ENCODE measurements at places on chromosomes 3 and 15. TPM values are rescaled to one million over a fixed set of nuclear protein-coding genes. Genes with fewer than 3 reads are reported as not detected.

DNA sequence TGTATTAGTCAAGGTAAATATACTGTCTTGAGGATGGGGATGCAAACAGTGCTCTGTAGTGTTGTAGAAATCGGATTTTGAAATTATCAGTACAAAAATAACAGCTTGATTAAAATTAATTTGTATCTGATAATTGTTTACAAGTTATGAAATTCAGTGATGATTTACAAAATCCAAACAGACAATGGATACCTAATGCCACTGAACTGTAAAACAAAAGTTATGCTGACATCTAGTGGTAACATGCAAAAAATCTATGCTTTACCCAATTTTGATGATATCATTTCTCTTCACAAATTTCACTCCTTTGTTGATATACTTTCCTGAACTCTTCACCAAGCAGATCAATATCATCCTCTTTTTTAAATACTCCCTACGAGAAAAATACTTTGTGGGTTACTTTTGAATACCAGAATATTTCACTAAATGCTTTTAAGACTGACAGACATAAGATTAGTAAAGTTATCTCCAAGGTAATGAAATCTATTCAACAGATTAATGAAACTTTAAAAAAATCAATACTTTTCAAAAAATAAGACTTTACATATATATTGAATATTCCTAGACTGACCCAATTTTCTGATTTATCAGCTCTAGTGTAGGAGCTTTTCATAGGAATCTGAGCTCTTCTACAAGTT, 36.0 kb downstream of the MNS1 start:
- no peak for DNase-seq
- no peaks in the 10 kb centered on the region for H3K27me3 ChIP-seq
- no peak overlapping the region for H3K27ac ChIP-seq

The PRR23C gene
- total RNA-seq: not detected

The C15orf39 gene
- total RNA-seq: 57.2 TPM

DNA sequence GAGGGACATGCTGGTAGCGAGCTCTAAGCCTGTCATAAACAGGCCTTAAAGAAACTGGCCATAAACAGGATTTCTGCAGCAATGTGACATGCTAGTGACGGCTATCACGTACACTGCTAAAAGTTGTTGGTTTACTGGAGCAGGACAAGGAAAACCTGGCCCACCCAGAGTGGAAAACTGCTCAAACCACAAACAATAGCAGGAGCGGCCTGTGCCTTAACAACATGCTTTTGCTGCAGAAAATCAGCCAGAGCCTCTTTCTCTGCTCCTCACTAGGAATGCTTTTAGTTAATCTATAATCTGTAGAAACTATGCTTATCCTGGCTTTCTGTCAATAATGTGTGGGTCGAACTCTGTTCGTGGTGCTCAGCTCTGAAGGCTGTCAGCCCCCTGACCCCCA, 202.9 kb upstream of the UBE3A start:
- no peaks in the 10 kb centered on the region for H3K36me3 ChIP-seq
- H3K4me3 ChIP-seq: no peak overlapping the region
- H3K27ac ChIP-seq: no peak overlapping the region
- no peak for DNase-seq
- H3K27me3 ChIP-seq: peaks cover 9% of the 10 kb centered on the region

DNA sequence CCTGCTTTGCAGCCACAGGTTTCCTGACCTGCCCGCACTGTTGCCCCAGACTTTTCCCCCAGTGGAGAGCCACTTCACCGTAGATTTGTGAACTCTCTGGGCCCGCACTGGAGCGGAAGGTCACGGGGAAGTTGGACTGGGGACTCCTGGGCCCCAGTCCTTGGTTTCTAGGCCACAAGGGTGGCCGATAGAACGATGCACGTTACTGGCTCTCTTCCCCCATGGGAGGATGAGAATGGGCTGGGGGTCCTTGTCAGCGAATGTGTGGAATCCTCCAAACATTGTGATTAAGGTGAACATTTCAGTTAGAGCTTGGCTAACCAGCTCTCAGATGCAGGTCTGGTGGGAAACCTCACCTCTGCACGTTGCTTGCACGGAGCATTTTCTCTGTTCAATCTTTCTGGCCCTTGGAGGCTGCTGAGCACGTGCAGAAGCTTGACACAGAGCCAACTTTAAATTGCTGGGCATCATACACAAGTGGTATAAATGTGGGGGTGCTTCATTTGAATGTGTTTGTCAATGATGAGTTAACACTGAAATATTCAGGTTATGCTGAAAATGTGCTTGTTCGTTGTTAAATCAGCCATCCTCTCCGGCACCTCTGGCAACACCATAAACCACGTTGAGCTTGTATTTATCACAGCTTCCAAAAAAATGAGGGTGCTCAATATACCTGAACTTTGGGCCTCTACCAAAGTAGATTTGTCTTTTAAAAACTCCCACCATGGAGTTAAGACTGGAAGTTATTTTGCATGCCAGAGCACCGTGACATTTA, 976 bp downstream of the DIS3L start:
- peak overlapping the region; percentile 90 for H3K27ac ChIP-seq
- H3K36me3 ChIP-seq: peaks cover 20% of the 10 kb centered on the region
- H3K4me1 ChIP-seq: peaks cover 50% of the 10 kb centered on the region

- H3K27ac ChIP-seq: peak overlapping the region; percentile 69
- H3K4me1 ChIP-seq: peaks cover 40% of the 10 kb centered on the region
- peaks cover 4% of the 10 kb centered on the region for H3K27me3 ChIP-seq
Observed at GRCh38 chr3:122974764-122975162, 52.8 kb downstream of the SEMA5B start.

GRCh38 chr15:101491734-101492640, 2.5 kb upstream of the PCSK6 start:
- H3K4me3 ChIP-seq: no peak overlapping the region
- no peak overlapping the region for H3K27ac ChIP-seq
- H3K27me3 ChIP-seq: peaks cover 63% of the 10 kb centered on the region
- H3K36me3 ChIP-seq: no peaks in the 10 kb centered on the region

The TFDP2 gene
- total RNA-seq: 26.3 TPM

The CFAP92 gene
- 0.26 TPM for total RNA-seq

DNA sequence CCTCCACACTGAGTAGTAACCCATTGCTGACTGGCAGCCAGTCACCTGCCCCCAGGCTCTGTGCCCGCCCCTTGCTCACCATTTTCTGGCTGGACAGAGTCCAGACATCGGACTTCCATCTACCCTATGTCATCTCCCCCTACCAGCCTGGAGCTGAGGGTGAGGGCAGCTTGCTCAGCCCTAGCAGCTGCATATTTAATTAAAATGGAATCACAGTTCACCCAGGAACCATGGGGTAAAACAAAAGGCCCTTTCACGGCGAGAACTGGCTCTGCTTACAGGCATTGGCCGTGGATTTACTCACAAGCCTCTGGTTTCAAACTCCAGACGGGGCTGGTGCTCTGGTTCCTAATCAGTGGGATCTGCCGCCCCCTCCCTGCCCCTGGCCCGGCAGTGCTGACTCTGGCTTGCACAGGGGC, 94.9 kb upstream of the ATP2B2 start:
- H3K4me1 ChIP-seq: peaks cover 31% of the 10 kb centered on the region
- no peak for DNase-seq
- H3K4me3 ChIP-seq: no peak overlapping the region
- no peaks in the 10 kb centered on the region for H3K36me3 ChIP-seq
- peaks cover 38% of the 10 kb centered on the region for H3K27me3 ChIP-seq

DNA sequence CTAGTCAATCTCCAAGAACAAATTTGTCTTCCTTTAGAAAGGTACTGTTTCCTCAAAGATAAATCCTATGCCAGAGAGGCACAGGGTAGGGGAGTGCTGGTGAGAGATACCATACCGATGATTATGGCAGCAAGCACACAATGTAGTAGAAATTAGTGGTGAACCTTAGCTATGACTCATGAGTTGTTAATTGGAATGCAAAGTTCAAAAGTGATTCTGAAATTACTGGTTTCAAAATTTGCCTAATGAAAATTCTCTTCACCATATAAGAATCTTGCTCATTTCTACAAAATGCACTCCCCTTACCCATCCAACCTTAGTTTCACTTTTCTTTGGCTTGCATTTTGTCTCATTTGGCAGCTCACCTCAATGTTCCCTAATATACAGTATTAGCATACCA, 139.5 kb upstream of the SLC2A2 start:
- H3K4me1 ChIP-seq: peaks cover 20% of the 10 kb centered on the region
- H3K36me3 ChIP-seq: peaks cover 39% of the 10 kb centered on the region
- H3K27me3 ChIP-seq: no peaks in the 10 kb centered on the region
- H3K27ac ChIP-seq: peak overlapping the region; percentile 78
- H3K4me3 ChIP-seq: no peak overlapping the region
- DNase-seq: no peak

GRCh38 chr15:90576711-90577389, 47.1 kb downstream of the CRTC3 start:
- H3K27ac ChIP-seq: peak overlapping the region; percentile 28
- no peak overlapping the region for H3K4me3 ChIP-seq
- H3K4me1 ChIP-seq: peaks cover 77% of the 10 kb centered on the region
- no peaks in the 10 kb centered on the region for H3K27me3 ChIP-seq
- peaks cover 44% of the 10 kb centered on the region for H3K36me3 ChIP-seq

Measured in activated CD8-positive, alpha-beta T cell treated with anti-CD3 and anti-CD28 coated beads, Interleukin-2, amount 10 ng/mL, durations not matched to agents 7 days and 5 days (primary cell).